Urinary bladder (tissue), 4 donors: ENCODE measurements at places on chromosomes 12 and 14. TPM values are rescaled to one million over a fixed set of nuclear protein-coding genes. Genes with fewer than 3 reads are reported as not detected.

- DNase-seq = no peak
Measured at GRCh38 chr14:49089107-49089506, 497.1 kb downstream of the RPS29 start.

GRCh38 chr14:72444701-72445100 lies 449.2 kb downstream of the DPF3 start:
- DNase-seq = no peak

- no peak for DNase-seq
Measured at GRCh38 chr12:54304187-54304810, 3.5 kb upstream of the NFE2 start.

DNA sequence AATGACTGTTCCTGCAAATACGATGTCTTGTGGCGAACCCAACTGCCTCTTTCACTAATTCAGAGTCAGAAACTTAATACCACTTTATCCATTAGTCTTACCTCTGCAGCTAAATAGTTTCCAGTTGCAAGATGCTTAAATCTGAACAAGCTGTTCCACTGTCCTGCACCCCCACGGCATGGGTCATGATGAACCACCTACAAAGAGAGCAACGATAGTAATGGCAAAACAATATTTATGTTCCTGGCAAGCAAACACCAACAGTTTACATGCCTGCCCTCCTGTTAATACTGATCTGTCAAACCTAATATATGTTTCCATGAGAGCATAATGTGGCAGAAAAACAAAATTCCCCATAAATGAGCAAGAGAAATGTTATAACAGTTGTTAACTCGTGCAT lies 121.9 kb downstream of the ITPR2 start:
- DNase-seq = no peak

DNA sequence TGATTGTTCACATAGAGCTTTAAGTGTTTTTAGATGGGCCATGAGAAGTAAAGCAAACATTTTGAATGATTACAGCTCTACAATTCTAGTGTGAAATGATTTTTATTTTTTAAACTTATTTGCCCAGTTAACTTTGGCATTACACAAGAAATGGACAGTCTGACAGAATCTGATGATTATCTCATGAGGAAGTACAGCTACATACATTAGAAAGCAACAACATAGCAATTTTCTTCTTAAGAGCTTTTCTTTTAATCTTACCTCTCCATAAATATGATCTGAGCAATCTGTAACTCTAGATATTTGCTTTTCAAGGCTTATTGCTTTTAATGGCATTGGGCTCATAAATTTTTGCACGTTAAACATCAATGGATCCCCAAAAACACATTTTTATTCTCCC lies 26.5 kb upstream of the PPP1R12A start:
- DNase-seq = no peak

GRCh38 chr14:52363961-52364360 lies 49.8 kb downstream of the PTGER2 start:
- no peak for DNase-seq

DNA sequence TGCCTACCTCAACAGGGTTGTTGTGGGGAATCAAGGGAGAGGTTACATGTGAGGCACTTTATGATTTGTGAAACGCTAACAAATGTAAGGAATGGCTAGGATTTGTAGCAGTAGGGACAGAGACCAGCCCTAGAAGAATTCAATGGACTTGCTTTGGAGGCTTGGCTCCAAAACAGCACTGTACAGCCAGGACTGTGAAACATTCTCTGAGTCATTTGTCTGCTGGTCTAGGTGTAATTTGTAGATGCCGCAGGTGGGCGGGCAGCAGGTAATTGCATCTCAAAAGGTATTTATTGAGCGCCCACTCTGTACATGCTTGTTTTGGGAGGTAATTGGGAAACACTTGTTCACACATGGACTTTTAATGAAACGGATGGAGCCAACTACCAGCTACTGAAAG lies 11.4 kb downstream of the SLC7A8 start:
- DNase-seq = no peak

KLRG1 gene
- 3.8 TPM for total RNA-seq

DNA sequence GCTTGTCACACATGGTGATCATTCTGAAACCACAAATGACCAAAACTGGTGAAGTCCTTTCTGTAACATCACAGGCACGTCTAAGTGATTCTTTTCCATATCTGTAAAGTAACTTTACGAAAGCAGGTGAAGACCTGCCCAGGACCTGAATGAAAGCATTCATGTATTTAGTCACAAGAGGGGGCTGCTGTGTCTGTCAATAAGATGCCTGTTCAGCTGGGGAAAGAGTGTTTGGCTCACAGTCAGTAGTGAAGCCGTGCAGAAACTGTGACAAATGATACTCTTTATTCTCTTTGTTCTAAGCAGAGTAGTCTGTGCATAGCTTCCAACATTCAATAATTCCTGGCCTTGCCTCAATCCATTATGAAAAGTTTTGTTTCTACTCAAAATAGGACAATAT lies 373.5 kb upstream of the OR4E1 start:
- DNase-seq = no peak

DNA sequence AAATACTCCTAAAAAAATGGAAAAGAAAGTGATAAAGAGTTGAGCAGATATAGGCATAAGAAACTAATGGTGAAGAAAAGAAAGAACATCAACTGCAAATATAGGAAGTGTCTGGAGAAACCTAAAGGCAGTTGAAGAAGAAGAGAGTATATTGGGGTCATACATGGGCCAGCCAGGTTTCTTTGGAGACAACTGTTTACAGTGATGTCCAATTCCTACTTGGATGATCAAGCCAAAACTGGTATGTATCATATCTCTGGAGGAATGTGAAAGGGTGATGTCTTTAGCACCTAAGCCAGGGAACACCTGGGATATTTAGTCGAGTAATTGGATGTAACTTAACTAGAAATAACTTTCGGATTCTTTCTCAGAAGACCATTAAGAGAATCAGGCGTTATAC lies 129.3 kb upstream of the FLRT2 start:
- no peak for DNase-seq

CNTN1 gene
- total RNA-seq = 63.4 TPM

DNA sequence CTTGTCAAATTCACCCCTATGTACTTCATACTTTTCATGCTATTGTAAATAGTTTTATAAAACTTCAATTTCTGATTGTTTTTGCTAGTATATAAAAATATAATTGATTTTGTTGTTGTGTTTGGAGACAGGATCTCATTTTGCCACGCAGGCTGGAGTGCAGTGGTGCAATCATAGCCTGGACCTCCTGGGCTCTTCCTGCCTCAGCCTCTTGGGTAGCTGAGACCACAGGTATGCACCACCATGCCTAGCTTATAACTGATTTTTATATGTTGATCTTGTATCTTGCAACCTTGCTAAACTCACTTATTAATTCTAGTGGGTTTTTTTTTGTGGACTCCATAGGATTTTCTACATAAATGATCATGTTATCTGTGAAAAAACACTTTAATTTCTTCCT lies 23.5 kb downstream of the ATP5MC2 start:
- DNase-seq = no peak

- DNase-seq = no peak
Measured at GRCh38 chr14:104913435-104913834, 11.2 kb upstream of the PLD4 start.

DNA sequence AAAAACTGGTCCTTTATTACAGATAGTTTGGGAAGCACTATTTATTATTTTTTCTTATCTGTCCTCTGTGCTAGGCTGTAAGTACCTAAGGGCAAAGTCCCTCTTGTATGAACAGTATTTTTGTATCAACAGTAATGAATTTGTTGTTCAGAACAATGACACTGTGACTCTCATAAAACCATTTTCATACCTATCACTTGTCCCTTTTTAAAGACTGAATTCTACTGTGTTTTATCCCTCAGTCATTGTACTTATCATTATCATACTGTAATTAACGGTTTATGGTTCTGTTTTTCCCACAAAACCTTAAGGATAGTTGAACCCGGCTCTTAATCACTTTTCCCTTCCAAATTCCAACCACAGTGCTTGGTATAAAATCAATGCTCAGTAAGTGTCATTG lies 69.4 kb downstream of the SRGAP1 start:
- DNase-seq = no peak

GRCh38 chr14:21539189-21539940 lies 13.2 kb upstream of the SALL2 start:
- DNase-seq = no peak

E2F7 gene
- 7.2 TPM for total RNA-seq

GRCh38 chr12:84641940-84642545 lies 270.6 kb downstream of the SLC6A15 start:
- DNase-seq = no peak

DNA sequence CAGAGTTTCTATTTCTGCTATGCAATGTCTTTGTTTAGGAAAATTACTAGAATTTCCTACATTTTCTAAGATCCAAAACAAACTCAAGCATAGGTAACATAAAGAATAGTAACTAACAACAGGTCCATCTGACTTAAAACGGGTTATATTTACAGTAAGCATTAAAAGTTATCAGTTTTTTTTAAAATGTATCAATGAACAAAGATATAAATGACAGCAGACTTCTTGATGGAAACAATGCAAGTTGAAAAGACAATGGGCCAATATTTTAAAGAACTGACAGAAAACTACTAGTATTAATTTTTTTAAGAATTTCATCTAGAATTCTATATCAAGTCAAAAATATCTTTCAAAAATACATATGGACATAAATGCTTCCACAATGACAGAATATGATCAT lies 367.1 kb upstream of the MGAT4C start:
- no peak for DNase-seq

- DNase-seq = no peak
Measured at GRCh38 chr12:2877953-2878732, 1.1 kb downstream of the RHNO1 start.

- DNase-seq = no peak
Measured at GRCh38 chr12:69055706-69056105, 122.7 kb upstream of the CPM start.

CCDC38 gene
- total RNA-seq = not detected

DNA sequence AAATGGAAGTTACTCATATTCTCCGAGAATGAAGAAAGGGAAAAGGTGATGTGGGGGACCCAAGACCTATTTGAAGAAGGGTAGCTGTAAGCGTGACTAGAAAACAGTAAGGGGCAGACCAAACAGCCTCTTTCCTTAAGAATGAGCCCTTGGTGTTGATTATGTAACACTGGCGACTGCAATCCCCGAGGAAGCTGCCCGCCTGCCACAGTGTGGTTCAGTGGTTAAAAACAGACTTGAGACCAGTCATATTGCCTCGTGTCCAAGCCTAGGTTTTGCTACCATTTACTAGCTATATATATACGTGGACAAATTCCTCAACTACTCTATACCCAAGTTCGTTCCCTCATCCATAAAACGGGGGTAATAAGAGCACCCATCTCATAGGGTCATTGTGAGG lies 49.1 kb downstream of the SSPN start:
- DNase-seq = no peak

HSPA2 gene
- total RNA-seq = 50.8 TPM

SLC25A21 gene
- total RNA-seq = 1.8 TPM

DNA sequence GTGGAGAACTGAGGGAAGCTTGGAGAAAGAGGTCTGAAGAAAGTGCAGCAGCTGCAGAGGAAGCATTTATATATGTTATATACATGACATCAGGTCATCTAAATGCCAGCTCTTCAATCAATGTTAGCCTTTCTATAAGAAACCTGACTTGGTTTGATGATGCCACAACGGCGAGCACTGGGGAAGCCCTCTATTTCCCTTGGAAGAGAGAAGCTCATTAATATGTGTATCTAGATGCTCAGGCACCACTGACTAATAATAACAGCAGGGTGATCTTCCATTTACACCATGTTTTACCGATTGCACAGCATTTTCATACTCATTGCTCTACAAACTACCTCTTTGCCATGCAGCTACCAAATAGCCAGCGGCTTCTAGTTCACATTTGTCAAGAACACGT lies 811 bp downstream of the ACYP1 start:
- no peak for DNase-seq

- DNase-seq = no peak
Measured at GRCh38 chr12:49020441-49020840, 1.9 kb upstream of the PRKAG1 start.

DNA sequence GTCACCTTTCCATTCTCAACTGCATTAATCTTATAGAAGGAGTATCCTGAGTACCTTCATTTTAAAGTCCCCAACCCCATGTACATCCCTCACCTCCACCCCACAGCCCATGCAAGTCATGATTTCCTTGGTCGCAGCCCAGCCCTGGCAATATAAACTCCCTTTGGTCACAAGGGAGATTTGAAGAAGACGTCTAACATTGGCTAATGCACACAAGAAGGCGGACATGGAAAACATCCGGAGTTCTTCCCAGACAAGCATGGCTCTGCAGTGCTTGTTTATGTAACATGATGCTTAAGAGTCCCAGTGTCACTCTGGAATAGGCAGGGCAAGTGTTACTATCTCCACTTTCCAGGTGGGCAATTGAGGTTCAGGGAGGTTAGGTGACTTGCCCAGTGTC lies 277.6 kb downstream of the DPF3 start:
- DNase-seq = no peak

DNA sequence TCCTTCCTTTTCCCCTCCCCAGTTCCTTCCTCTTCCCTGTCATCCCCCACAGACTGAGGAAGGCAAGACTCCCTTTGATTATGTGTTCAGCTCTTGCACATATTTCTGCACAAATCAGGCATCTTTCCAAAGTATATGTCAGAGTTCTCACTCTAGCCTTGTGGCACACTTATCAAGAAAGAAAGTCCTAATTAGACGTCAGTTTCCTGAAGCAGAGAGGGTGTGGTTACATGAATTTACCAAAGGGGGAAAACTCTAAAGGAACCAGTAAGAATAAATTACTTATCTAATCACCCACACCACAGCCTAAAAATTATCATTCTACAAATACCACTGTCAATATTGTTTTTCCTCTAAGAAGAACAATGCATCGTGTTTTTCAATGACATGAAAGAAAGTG lies 120.7 kb upstream of the GRIP1 start:
- DNase-seq = no peak

- DNase-seq = no peak
Measured at GRCh38 chr14:98966475-98967162, 305.4 kb downstream of the BCL11B start.

DNA sequence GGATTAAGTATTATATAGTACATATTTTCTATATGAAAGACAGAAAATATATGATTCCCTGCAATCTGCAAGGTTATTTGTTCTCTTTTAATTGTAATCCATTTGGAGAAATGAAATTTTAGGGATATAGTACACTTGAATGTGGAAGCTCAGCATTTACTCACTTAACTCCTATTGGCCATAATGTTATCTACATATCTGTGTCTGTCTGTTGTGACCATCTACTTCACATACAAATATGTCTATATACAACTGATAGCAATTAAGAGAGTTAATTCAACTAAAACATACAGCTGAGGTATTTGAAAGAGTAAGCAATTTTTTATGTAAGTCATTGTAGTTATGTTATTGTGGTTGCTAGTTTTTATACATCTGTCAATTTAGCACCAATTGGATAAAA lies 12.9 kb downstream of the FOXG1 start:
- DNase-seq = no peak
